ENCODE measurements at places on chromosomes 12 and 14. TPM values are rescaled to one million over a fixed set of nuclear protein-coding genes. Genes with fewer than 3 reads are reported as not detected.

- no peak for ATAC-seq
Observed at GRCh38 chr14:104554608-104555429, 24.7 kb upstream of the C14orf180 start.

Gene KRT8
- total RNA-seq = 565 TPM

DNA sequence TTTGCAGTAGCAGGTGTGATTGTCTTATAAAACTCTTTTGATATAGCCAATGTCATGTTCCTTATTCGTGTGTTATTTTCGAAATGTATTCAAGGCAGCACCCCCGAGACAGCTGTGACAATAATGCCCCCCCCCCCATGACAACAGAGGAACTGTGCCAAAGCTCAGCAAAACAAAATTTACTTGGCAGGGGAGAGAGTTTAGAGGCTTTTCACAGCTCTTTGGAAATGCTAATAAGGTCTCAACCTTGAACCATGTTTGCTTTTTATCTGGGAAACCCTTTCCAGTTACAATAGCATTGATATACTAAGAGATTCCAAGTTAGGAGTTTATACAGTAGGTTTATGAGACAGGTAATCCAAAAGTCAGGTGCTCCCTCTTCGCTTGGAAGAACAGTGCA is 56.4 kb upstream of the USP44 start:
- no peak for ATAC-seq

DNA sequence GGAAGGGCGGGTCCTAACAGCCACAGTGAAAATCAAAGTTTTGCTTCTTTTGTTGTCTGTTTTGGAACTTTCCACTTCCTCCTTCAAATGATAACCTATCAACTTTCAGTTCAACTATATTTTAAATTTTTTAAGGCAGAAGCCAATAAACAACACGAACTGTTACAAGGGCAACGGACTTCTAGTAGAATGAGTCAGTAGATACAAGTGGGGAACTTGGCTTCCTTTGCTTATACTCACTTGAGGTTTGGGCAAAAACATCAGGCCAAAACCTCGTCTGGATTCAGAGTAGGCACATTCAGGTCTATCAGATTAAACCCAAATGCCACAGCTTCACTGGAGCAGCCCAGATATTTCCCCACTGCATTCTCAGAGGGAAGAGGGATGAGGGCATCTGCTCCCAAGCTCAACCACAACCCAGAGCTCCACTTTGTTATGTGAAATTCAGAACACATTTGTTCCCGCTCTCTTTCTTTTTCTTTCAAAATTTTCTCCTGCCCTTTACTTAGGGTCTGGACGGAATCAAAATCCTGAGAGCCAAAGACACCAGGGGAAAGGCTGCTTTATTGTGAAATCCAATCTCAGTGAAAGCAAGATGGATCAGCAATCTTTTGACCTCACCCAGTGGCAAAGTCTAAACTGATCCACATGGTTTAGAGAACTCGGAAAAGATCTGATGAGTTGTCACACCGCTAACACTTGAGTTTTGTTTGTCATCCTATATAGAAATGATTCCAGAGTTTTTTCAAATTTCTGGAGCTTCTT is 152.5 kb upstream of the BTG1 start:
- peak; percentile 65 for ATAC-seq

- ATAC-seq = no peak
Observed at GRCh38 chr14:60235440-60235839, 13.6 kb upstream of the PPM1A start.

GRCh38 chr12:54631988-54632728 is 2.5 kb downstream of the LACRT start:
- no peak for ATAC-seq

Gene INSM2
- 0.23 TPM for total RNA-seq

- no peak for ATAC-seq
Observed at GRCh38 chr12:38586789-38587188, 270.2 kb downstream of the ALG10B start.

GRCh38 chr12:65597527-65597926 is 226.8 kb upstream of the HMGA2 start:
- ATAC-seq = no peak

Gene CCDC184
- total RNA-seq = 2.5 TPM

GRCh38 chr14:53640695-53641094 is 315.9 kb downstream of the BMP4 start:
- ATAC-seq = no peak

DNA sequence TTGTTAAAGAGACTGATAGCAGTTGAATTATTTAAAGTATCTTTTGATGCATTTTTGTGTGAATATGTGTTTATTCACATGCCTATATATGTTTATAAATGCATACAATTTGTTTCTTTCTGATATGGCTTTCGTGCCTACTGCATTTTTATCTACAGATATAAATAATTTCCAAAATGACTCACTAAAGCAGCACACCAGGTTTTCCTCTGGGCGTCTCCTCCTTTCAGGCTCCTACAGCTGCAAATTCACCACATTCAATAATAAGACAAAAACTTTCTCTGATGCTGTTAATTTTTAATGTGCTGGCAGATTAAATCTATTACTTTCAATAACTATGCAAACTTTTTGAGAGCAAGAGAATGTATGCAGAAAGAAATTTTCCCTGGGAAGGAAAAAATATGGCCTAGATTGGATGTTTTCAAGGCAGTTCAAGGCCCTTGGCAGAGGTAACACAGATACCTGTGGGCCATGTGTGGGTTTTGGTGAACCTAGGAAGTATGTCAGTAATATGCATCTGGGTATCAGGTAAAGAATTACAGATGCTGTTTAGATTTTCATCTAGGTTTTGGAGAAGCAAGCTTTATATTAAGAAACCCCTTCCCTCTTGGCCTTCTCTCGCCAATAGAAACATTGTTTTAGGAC is 381.8 kb downstream of the EGLN3 start:
- ATAC-seq = no peak

- no peak for ATAC-seq
Observed at GRCh38 chr12:19298836-19299605, 140.3 kb upstream of the AEBP2 start.

Gene LRIG3
- total RNA-seq = 64.6 TPM

- no peak for ATAC-seq
Observed at GRCh38 chr12:121034616-121035305, 4.3 kb downstream of the OASL start.

- ATAC-seq = no peak
Observed at GRCh38 chr14:98689951-98690350, 582.0 kb downstream of the BCL11B start.

GRCh38 chr12:54631551-54631950 is 3.1 kb downstream of the LACRT start:
- no peak for ATAC-seq

DNA sequence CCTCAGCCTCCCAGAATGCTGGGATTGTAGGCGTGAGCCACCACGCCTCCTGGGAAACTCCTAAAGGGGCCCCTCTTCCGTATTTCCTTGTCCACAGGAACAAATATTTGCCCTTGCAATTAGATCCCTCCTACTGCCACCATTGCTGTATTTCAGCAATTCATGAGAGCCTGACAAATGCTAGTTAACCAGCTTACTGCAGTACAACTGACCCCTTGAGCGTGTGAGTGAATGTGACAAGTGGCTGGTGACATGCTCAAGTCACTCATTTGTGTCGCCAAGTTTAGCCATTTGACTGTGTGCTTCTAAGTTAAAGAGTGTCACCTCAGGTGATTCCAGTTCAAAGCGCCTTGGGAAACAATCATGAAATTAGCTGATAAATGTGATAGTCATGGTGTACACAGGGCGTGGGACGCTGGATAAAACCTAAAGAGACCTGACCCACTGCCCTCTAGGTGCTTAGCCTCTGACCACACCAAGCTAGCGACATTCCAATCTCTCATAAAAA is 56.1 kb upstream of the MAP1LC3B2 start:
- no peak for ATAC-seq

GRCh38 chr14:24171422-24172260 is at the start of gene REC8:
Gene REC8 (plus strand): TSS chr14:24172080. CDS start chr14:24172553, 473 bp downstream.
- ATAC-seq = peak; percentile 86

GRCh38 chr12:16515666-16516065 is 90.3 kb downstream of the LMO3 start:
- no peak for ATAC-seq

Gene TAS2R14
- 1.2 TPM for total RNA-seq

DNA sequence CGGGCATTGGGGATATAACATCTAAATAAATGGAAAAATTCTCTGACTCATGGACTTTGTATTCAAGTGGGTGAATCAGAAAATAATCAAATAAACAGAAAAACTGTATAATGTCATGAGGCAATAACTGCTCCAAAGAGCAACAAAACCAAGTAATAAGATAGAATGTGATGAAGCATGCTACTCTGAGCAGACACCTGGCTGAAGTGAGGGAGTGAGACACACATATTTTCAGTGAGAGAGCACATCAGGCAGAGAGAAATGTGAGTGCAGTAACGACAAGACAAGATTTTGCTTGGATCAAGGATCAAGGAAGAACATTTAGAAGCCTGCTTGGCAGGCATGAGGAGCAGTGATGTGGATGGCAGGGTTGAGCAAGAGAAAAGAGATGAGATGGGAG is 75.8 kb upstream of the CCDC91 start:
- no peak for ATAC-seq

Gene TCL1B
- total RNA-seq = not detected

DNA sequence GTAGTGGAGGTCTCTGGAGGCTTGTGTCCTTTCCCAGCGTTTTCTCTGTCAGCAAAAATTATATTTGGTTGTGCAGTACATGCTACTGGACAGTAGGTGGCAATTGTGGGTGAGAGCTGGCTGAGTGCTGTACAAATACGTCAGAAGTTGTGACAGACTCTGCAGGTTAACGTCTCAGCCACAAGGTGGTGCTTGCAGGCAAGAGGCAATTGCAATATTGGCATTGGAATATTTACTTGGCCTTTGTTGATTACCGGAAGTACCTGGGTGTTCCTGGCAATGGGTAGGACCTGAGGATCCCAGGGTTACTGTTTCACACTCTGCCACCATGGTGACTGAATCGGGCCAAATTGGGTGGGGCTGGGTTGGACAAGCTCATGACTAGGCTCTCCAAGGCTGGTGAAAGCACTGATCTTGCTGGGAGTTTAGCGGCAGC is 333.9 kb upstream of the LMO3 start:
- no peak for ATAC-seq

Gene ORAI1
- total RNA-seq = 11.4 TPM

DNA sequence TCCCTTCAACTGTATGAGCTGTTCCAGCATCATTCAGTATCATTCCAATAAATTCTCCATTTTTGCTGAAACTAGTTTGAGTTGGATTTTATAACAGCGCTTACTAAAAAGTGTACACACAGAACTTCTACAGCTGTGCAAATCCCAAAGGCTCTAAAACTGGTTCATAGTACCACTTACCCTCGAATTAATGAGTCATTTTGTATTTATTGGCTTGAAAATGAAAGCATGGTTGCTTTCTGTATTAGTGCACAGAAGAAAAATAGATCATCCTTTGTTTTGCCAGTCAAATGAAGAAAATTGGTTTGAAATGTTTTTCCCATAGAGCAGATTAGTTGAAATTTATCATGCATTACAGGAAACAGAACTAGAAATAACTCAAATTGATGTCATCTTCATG is 268.3 kb upstream of the CPNE8 start:
- no peak for ATAC-seq

DNA sequence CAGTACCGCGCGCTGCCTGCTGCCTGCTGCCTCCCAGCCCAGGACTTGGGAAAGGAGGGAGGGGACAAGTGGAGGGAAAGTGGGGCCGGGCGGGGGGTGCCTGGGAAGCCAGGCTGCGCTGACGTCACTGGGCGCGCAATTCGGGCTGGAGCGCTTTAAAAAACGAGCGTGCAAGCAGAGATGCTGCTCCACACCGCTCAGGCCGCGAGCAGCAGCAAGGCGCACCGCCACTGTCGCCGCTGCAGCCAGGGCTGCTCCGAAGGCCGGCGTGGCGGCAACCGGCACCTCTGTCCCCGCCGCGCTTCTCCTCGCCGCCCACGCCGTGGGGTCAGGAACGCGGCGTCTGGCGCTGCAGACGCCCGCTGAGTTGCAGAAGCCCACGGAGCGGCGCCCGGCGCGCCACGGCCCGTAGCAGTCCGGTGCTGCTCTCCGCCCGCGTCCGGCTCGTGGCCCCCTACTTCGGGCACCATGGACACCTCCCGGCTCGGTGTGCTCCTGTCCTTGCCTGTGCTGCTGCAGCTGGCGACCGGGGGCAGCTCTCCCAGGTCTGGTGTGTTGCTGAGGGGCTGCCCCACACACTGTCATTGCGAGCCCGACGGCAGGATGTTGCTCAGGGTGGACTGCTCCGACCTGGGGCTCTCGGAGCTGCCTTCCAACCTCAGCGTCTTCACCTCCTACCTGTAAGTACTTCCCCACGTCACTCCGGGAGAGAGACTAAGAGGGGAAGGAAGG is at the start of gene LGR5:
Gene LGR5, plus strand, starts transcription at position 186 of the 732 bp plus-strand sequence. Its CDS starts 283 bp downstream, at position 469.
- peak; percentile 36 for ATAC-seq

Gene NTN4
- 33.5 TPM for total RNA-seq

DNA sequence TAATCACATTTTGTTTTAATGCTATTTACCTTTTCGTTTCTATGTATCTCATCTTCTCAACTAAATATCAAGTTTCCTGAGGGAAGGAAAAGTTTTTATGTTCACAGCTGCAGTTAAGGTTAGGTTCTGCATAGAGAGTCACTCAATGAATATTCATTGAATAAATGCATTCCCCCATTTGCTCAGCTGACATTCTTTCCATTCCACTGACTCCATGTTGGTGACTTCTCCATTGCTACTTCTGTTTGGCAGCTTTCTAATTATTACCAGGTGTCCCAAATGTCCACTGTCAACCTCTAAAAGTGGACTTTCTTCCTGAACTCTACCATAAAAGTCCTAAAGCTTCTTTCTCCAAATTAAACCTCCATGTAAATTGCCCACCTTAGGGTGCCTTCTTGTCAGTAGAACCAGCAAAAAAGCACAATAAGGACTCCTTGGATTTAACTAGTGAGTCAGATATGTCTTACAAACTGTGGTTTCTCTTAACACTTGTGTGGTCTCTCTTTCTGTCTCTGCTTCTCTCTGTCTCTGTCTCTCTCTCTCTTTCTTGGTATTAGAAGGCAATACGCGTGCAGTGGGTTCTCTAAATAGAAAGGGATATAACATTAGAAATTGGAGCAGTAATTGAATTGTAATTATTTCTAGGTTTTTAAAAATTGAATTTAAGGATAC is 85.9 kb downstream of the TMEM117 start:
- no peak for ATAC-seq

DNA sequence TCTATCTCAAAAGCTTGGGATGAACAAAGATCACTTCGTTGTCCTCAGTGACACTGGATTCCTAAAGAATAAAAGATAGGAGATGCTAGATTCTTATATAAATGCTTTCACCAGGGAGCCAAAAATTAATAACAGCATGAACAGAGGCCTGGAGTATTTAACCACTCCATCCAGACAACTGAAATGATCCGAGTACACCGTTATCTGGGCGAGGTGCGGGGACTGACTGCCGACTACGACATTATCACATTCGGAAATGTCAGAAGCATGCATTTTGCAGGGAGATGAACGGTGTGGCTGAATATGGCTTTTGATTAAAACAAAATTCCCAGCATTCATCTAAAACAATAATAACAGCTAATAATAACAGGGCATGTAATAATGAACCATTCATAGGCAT is 56.6 kb downstream of the TRPV4 start:
- no peak for ATAC-seq

- no peak for ATAC-seq
Observed at GRCh38 chr12:104273503-104273902, 30.0 kb upstream of the EID3 start.

GRCh38 chr14:88746052-88746451 is 46.7 kb downstream of the EML5 start:
- ATAC-seq = no peak

Gene C12orf42
- not detected for total RNA-seq

- no peak for ATAC-seq
Observed at GRCh38 chr12:240566-240965, 22.1 kb downstream of the SLC6A13 start.

GRCh38 chr14:98219638-98220037 is 1052.4 kb downstream of the BCL11B start:
- ATAC-seq = no peak

GRCh38 chr12:105220929-105221290 is 15.1 kb downstream of the APPL2 start:
- ATAC-seq = no peak
